ENCODE measurements at places on chromosomes 13 and 19.

DNA sequence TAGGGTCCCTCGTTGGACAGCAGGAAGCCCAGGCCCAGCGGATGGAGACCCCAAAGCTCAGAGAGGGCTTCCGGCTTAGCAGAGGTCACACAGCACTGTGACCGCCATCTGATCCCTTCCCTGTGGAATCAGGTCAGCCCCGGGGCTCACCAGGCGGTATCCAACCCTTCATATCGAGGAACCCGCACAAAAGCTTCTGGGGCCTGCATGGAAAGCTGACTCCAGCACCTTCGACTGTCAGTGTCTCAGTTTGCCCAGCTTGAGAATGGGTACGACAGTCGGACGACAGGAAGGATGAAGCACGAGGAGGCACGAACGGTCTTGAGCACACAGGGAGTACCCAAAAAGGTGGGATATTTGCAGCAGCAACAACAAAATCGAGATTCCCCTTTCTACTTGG, 2.6 kb downstream of the TLE5 start:
- DNase-seq = no peak

GRCh38 chr13:110797230-110797877, 83.9 kb downstream of the ING1 start:
- no peak for DNase-seq

GRCh38 chr13:47646298-47646697, 354.8 kb downstream of the SUCLA2 start:
- no peak for DNase-seq

DNA sequence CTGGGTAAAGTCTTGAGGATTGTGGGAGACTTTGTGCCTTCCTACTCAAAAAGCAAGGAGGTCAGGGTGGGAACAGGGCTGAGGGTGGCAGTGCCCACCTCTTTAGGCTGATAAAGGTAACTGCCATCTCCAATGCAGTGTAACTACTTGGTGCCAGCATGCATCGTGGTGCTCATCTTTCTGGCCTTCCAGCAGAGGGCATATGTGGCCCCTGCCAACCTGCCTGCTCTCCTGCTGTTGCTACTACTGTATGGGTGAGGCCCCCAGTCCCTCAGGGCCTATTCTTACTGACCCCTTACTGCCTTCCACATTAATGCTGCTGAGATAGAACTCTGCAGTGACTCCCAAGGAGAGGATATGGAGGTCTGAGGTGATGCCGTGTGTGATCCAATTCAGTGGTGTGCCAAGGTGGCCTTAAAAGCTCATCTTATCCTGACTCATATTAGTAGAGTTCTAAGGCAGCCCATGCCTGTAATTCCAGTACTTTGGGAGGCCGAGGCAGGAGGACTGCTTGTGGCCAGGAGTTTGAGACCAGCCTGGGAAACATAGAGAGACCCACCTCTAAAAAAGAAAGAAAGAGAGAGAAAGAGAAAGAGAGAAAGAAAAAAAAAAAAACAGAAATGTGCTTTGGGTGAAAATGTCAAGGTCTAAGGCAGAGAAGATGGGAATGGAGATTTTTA, 9.7 kb upstream of the ARHGAP45 start:
- no peak for DNase-seq

- no peak for DNase-seq
These were observed 4.2 kb upstream of the IZUMO2 start for GRCh38 chr19:50167314-50167721.

- DNase-seq = no peak
These were observed 124.5 kb upstream of the USP29 start for GRCh38 chr19:56995303-56995702.

- no peak for DNase-seq
These were observed 658.4 kb downstream of the UQCRFS1 start for GRCh38 chr19:28554321-28555091.

- DNase-seq = peak; percentile 39
These were observed 31.7 kb downstream of the IER2 start for GRCh38 chr19:13181747-13182388.

- no peak for DNase-seq
These were observed 22.8 kb downstream of the SYDE1 start for GRCh38 chr19:15129856-15130585.

DNA sequence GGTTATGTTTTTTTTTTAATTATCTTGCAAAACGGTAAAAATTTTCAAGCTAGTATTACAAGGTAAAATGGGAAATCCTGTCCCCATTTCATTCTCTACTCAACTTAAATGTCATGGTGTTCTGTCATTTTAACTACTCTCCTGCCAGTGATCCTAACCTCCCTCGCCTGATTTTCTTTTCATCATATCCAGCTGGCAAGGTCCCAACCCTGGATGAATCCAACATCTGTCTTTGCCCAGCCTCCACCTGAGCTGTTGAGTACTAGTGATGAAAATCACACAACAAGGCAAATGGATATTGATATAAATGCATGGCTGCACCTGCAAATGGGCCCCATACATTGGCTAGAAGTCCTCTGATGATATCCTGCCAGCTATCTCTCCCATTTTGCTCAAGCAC, 6.9 kb upstream of the CDK8 start:
- no peak for DNase-seq

DNA sequence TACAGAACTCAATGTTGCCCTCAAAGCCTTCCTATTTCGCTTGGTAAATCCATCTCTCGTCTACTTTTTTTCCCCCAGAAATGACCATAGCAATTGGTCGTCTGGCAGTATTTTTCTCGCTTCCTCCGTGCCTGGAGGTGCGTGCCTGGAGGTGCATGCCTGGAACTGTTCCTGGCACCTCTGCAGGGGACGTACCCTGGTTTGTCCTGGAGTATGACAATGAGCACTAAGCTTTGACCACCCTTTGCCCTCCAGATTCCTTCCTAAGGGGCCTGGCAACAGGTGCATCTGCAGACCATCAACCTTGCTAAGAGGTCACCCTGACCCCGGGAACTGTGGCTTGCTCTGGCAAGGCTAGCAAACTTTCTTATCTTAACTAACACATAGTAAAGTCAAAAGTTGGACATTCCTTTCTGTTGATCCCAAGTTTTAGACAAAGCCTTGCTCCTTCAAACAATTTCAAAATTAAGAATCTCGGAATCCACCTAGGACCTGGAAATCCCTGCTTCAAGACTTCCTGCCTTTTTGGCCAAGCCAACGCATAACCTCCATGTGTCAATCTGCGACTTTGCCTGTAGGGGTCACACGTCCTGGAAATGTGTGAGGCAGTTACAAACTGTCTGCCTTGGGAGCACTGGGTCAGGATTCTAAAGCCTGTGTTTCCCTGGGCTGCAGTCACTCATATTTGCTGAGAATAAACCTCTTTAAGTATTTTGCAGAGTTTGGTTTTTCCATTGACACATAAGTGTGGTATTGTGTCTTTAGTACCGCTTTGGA, 28.8 kb upstream of the TUBGCP3 start:
- no peak for DNase-seq

DNA sequence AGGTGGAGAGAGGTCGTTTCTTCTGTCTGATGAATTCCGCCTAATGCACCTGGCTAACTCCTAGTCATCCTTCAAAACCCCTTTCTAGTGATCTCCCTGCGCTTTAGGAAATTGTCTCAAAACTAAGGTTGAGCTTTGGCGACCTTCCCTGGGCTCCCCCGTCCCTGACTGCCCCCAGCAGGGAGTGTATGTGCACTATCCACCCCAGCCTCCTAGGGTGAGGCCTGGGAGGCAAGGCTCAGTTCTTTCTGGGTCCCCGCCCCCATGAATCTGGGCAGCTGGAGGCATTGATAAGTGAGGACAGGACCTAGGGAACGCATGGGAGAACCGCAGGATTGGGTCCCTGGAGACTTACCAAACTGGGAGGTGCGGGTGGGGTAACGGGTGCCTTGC, 378 bp downstream of the TLE6 start:
- DNase-seq = no peak

DNA sequence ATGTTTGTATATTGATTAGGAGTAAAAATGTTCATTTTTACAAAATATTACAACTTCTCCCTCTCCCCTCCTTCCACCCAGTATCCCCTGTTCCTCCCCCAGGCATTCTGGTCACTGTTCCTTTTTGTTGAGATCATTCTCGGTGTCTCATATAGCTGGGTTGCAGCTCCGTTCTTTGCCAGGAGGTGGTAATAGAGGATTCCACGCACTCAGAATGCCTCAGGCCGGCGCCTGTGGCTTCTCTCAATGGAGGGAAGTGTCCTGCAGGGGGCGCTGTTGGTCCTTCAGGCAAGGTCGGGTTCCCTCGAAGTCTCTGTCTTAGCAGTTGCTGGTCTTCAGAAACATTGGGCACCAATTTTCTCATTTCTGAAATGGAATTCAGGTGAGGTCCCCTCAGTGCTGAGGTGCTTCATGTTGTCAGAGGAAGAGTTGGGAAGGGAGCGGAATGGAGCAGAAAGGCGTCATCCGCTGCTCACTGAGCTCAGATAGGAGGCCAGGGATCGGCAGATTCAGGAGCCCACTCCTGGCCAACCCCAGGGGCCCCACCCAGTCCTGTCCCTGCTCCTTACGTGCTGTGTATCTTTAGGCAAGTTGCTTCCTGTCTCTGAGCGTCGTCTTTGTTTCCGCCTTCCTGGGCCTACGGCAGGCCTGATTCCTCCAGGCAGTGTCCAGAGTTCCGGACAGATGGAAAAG, 10.3 kb upstream of the GARIN5A start:
- DNase-seq = no peak

- no peak for DNase-seq
These were observed 15.5 kb downstream of the GJB2 start for GRCh38 chr13:20177049-20177831.

GRCh38 chr19:29761575-29762232, 46.6 kb upstream of the C19orf12 start:
- no peak for DNase-seq

DNA sequence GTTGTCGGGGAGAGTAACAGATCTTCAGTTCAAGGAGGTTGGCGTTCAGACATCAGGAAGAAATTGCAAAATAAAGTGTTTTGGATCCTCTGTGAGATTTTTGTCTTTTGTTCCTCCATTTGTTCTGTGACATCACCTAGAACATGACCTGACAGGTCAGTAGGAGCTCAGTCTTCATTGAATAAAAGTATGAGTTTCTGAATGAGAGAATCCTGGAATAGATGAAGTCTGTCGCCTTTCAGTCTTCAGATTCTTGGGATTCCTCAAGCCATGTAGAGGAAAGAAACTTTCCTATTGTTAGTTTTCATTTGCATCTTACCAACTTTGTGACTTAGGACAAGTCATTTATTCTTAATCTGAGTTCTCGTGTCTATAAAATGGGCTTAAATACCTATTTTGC, 14.4 kb downstream of the ARHGAP35 start:
- DNase-seq = no peak

DNA sequence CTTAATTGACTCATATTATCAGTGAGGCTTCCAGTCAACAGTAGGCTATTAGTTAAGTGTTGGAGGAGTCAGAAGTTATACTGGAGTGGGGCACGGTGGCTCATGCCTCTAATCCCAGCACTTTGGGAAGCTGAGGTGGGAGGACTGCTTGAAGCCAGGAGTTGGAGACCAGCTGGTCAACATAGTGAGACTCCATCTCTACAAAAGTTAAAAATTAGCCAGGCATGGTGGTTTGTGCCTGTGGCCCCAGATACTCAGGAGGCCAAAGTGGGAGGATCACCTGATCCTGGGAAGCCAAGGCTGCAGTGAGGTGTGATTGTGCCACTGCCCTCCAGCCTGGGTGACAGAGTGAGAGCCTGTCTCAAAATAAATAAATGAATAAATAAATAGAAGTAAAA, 53.2 kb downstream of the COMP start:
- no peak for DNase-seq

- DNase-seq = no peak
These were observed 20.1 kb downstream of the SH3GL1 start for GRCh38 chr19:4380254-4380727.

DNA sequence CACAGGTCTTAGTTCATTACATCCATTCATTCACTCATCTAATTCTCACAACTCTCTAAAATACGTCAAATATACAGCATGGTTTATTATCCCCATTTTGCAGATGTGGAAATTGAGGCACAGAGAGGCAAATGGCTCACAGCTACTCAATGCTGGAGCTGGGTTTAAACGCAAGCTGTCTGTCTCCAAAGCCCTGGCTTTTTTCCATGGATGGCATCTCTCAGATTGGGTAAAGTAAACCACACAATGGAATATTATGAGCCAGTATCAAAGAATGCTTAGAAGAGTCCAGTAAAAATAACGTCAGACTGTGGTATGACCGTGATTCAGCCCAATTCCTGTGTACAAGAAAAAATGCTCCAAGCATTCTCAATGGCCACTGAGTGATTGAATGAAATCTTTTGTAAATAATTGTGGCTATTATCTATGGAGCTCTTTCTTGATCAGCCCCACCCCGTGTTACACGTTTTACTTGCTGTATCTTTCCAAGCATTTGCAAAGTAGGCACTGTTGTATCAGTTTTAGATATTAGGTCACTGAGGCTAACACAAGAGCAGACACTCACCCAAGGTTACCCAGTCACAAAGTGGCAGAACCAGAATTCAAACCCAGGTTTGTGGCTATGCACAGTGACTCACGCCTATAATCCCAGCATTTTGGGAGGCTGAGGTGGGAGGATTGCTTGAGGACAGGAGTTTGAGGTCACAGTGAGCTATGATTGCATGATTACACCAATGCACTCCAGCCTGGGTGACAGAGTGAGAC, 5.5 kb upstream of the ACP7 start:
- DNase-seq = no peak

- no peak for DNase-seq
These were observed 692.6 kb downstream of the PCDH17 start for GRCh38 chr13:58324161-58324560.

- DNase-seq = no peak
These were observed 55.6 kb downstream of the SLC7A9 start for GRCh38 chr19:32813862-32814425.

GRCh38 chr19:29488316-29488715, 37.5 kb upstream of the VSTM2B start:
- DNase-seq = no peak

DNA sequence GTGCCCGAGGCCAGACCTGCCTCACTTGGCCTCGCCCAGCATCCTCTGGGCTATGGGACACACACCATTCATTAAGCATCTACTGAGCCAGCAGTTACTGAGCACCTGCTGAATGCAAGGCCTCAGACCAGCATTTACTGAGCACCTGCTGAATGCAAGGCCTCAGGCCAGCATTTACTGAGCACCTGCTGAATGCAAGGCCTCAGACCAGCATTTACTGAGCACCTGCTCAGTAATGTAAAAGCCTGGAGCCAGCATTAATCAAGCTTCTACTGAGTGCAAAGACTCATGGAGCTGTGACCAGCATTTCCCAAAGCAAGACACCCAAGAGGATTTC, 3.7 kb downstream of the ATP8B3 start:
- DNase-seq = no peak

DNA sequence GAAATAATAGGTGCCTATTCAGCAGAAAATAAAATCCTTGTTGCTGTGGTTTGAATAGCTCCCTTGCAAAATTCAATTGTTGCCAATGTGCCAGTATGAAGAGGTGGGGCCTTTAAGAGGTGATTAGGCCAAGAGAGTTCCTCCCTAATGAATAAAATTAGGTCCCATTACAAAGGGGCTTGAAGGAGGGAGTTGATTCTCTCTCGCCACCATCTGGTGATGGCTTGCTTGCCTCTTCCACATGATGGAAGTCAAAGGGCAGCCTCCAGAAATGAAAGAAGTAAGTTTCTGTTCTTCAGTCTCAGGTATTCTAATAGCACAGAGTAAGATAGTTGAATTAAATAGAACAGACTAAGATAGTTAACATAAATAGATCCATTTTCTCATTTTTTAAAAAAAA, 3.0 kb upstream of the EEF1AKMT1 start:
- DNase-seq = no peak

GRCh38 chr19:32041681-32042292, 303.6 kb upstream of the ZNF507 start:
- DNase-seq = no peak
